Stimulated activated CD4-positive, alpha-beta T cell treated with anti-CD3 and anti-CD28 coated beads, Interleukin-4, amount 100 ng/mL, for 24 hours (primary cell): ENCODE measurements at places on chromosomes 6 and 20.

- DNase-seq = no peak
Measured at GRCh38 chr6:80005406-80005805, 957 bp downstream of the TTK start.

DNA sequence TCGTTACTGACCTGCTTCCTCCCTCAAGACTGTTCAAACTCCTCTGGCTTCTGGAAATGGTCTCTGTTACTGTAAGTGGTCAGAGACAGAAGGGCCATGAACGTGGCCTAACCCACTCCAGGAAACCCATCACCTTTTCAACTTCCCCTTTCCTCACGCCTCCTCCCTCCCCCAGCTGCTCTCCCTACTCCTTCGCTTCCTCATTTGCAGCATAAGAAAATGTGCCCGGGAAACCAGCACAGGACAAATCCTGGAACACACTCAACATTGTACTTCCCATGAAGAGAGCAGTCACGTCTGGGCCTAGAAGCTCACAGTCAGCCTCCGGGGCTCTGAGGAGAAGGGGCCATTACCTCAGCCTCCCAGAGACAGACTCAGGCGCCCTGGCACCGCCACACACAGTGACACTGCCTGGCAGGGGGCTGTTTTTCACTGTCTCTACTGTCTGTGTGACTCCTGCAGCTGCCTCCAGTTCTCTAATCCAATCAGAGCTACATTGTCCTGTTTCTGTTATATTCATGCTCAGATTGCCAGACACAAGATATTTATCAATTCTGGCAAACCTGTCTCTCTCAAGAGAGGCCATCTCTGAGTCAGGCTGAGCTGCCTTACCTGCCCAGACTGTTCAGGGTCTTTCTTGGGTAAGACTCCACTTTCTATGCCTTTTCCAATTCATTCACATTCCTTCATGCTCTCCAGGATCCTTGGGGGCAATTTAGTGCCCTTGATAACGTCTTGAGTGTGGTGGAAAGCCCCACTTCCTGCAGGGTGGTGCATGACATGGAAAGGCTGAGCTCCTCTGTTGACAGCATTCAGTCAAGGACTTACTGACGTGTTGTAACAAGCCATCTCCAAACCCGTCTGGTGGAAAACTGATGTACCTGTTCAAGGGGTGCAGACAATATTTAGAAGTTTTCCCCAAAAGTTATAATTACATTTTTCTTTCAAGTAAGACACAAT lies 242.2 kb downstream of the HIVEP2 start:
- DNase-seq = no peak

DNA sequence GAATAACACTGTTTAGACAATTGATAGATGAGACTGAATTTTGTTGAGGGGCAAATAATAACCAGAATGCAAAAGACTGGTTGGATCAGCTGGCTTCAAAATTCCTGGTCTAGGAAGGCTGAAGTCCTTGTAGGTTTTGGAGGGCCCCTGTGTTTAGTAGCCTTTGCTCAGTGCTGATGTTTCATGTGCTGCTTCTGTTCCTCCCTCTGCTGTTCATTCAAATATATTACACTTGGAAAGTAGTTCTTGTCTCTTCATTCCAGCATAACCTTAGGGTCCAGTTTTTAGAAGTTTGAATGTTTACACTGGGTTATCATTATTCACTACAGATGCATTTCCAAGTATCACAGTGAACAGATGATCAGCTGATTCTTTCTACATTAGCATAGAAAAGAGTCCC lies 72.5 kb downstream of the FLRT3 start:
- DNase-seq = no peak

DNA sequence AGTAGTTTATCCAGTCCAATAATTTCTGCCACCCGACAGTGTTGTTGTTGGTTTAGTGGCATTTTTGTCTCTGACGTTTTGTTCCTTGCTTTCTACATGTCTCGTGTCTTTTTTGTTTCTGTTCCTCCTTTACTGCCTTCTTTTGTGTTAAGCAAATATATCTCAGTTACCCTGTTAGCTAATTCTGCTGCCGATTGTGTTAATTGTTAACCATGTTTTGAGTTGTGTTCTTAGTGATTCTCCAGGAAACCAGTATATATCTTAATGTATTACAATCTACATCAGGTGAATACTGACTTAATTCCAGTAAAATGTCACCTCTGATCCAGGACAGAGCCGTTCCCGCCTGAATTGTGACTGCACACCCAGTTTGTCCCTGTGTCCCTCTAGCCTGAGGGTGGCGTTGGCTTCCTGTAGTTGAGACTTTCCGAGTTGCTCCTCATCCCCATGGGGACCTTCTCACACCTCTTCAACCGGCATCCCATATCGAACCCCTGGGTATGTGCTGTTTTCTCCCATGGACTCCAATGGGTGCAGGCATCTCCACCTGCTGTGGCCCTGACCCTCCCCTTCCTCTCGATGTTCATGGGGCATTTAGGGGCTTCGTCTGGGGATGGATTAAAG lies 35.8 kb upstream of the BHLHE23 start:
- DNase-seq = no peak

- DNase-seq = no peak
Measured at GRCh38 chr6:16397623-16398022, 159.2 kb downstream of the GMPR start.

DNA sequence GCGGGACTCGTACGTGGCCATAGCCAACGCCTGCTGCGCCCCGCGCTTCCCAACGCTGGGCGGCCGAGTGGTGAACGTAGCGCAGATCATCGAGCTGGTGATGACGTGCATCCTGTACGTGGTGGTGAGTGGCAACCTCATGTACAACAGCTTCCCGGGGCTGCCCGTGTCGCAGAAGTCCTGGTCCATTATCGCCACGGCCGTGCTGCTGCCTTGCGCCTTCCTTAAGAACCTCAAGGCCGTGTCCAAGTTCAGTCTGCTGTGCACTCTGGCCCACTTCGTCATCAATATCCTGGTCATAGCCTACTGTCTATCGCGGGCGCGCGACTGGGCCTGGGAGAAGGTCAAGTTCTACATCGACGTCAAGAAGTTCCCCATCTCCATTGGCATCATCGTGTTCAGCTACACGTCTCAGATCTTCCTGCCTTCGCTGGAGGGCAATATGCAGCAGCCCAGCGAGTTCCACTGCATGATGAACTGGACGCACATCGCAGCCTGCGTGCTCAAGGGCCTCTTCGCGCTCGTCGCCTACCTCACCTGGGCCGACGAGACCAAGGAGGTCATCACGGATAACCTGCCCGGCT lies 3.4 kb downstream of the SLC32A1 start:
- DNase-seq = no peak

DNA sequence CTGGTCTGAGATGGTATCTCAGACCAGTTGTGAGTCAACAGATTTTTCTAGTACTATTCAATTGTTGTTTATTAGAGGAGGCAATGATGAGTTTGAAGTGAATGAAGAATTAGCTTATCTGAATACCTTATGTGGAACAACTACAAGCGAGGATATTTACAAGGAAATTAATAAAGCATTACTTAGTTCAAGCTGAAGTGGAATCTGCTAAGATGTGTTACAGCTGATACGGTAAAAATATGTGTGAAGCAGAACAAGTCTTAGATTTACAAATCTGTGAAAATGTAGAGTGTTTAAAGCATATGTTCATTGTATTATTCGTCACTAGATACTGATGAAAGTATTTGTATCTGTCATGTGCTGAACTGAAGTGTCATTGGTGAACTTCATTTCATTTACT lies 272.4 kb downstream of the CDKAL1 start:
- DNase-seq = no peak
